HFFc6 (cell line): ENCODE measurements at places on chromosomes 4 and X. TPM values are rescaled to one million over a fixed set of nuclear protein-coding genes. Genes with fewer than 3 reads are reported as not detected.

Gene CLDN22
- total RNA-seq, result not detected in 3 replicates

DNA sequence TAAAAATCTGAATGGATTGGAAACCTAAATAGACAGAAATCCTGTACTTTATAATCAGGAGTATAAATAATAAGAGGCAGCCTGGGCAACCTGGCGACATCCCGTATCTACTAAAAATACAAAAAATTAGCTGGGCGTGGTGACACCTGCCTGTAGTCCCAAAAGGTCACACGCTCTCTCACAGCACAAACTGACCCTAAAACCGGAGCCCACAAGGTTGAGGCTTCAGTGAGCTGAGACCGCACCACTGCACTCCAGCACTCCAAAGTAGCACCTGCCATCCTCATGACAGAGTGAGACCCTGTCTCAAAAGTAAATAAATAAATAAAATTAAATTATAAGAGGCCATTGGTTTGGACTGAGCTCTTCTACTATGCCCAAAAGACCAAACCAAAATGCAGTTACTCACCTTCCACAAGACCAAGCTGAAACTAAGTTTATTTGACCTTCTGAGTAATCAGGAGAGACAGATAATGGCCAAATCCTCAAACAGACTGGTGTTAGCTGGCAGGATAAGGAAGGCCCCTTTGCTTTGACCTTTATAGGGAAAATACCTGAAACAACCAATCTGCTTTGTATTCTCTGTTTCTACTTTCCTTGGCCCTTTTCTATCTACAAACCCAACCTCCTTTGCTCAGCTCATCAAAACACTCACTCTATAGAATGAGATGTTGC, 3.2 kb upstream of the GRSF1 start:
- no peaks in the 10 kb centered on the region for H3K4me1 ChIP-seq
- H3K4me3 ChIP-seq, result no peak overlapping the region
- H3K36me3 ChIP-seq, result peaks cover 10% of the 10 kb centered on the region

GRCh38 chrX:22314692-22315091, 42.0 kb downstream of the CBLL2 start:
- H3K27ac ChIP-seq, result peak overlapping the region; percentile 18; the same call in 1 of the 2 replicates
- H3K4me3 ChIP-seq, result no peak overlapping the region; the same call in 1 of the 2 replicates
- H3K4me1 ChIP-seq, result peaks cover 17% of the 10 kb centered on the region
- no peak for DNase-seq

- no peak overlapping the region for H3K27ac ChIP-seq
- DNase-seq, result no peak
- no peaks in the 10 kb centered on the region for H3K36me3 ChIP-seq
- no peak overlapping the region for H3K4me3 ChIP-seq
- H3K27me3 ChIP-seq, result no peaks in the 10 kb centered on the region; the same call in 1 of the 2 replicates
- H3K4me1 ChIP-seq, result peaks cover 20% of the 10 kb centered on the region
These were observed 52.2 kb downstream of the HTRA3 start for GRCh38 chr4:8321771-8322170.

GRCh38 chrX:135688137-135688536, 25.3 kb upstream of the CT45A1 start:
- no peaks in the 10 kb centered on the region for H3K36me3 ChIP-seq
- DNase-seq, result no peak
- H3K4me3 ChIP-seq, result no peak overlapping the region
- H3K27ac ChIP-seq, result no peak overlapping the region
- H3K27me3 ChIP-seq, result no peaks in the 10 kb centered on the region

Gene ALAS2
- not detected in 2 replicates for total RNA-seq

Gene KANTR
- 2.8 and 4.0 TPM in 2 replicates for total RNA-seq

- no peak overlapping the region for H3K4me3 ChIP-seq
- no peak for DNase-seq
- H3K27me3 ChIP-seq, result peaks cover 3% of the 10 kb centered on the region; the same call in 1 of the 2 replicates
- peaks cover 30% of the 10 kb centered on the region for H3K4me1 ChIP-seq
- H3K27ac ChIP-seq, result no peak overlapping the region
- peaks cover 16% of the 10 kb centered on the region for H3K36me3 ChIP-seq
These were observed 61.1 kb downstream of the FAM13A start for GRCh38 chr4:88995874-88996273.

Gene NXF2
- not detected in 3 replicates for total RNA-seq

DNA sequence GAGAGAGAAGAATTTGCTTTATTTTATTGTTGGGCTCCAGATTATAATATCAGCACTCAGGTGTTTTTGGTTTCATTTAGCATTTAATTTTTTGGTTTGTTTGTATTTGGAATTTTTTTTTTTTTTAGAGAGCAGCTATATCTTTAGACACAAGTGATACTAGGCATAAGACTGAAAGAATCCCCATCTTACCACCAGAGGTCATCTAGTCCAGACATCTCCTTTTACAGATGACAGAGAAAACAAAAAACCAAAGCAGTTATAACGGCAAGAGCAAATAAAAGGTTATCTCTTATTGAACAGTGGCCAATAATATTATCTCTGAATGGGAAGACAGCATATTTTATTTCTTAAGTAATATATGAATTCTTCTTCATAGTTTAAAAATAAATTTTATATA, 22.8 kb downstream of the USP38 start:
- H3K4me1 ChIP-seq, result no peaks in the 10 kb centered on the region
- H3K36me3 ChIP-seq, result peaks cover 21% of the 10 kb centered on the region
- peak; percentile 31 for DNase-seq
- no peak overlapping the region for H3K4me3 ChIP-seq

DNA sequence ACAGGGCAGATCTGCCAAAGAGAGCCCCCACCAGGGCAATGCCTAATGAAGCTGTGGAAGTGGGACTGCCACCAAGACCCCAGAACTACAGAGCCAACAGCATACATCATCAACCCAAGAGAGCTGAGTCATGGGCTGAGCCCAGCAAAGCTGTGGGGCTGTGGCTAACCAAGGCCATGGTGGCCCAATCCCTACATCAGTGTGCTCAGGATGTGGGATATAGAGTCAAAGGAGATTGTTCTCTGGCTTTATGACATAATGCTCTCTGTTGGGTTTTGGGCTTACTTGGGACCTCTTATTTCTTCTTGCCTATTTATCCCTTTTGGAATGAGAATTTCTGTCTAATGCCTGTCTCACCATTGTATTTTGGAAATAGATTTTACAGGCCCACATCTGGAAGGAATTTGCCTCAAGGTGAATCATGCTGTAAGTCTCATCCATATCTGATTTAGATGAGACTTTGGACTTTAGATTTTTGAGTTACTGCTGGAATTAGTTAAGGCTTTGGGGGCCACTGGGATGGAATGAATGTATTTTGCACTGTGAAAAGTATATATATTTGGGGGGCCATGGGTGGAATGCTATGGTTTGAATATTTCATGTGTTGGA, 5.4 kb upstream of the PRDM5 start:
- H3K36me3 ChIP-seq, result no peaks in the 10 kb centered on the region
- peaks cover 4% of the 10 kb centered on the region for H3K27me3 ChIP-seq
- no peak overlapping the region for H3K4me3 ChIP-seq
- peaks cover 36% of the 10 kb centered on the region for H3K4me1 ChIP-seq

- no peak overlapping the region for H3K4me3 ChIP-seq
- no peak overlapping the region for H3K27ac ChIP-seq
- no peak for DNase-seq
These were observed 102.1 kb downstream of the ANOS1 start for GRCh38 chrX:8629871-8630270.

Gene TLL1
- total RNA-seq, result 0.15 to 0.84 TPM (median 0.47 TPM) in 3 replicates

GRCh38 chrX:6029014-6029413, 199.7 kb downstream of the NLGN4X start:
- H3K4me1 ChIP-seq, result no peaks in the 10 kb centered on the region
- H3K36me3 ChIP-seq, result no peaks in the 10 kb centered on the region
- DNase-seq, result no peak
- no peak overlapping the region for H3K4me3 ChIP-seq
- no peaks in the 10 kb centered on the region for H3K27me3 ChIP-seq

GRCh38 chrX:151743651-151744470, 9.3 kb downstream of the CNGA2 start:
- no peaks in the 10 kb centered on the region for H3K36me3 ChIP-seq
- H3K27me3 ChIP-seq, result no peaks in the 10 kb centered on the region; the same call in 1 of the 2 replicates
- no peak overlapping the region for H3K27ac ChIP-seq
- DNase-seq, result no peak

- no peaks in the 10 kb centered on the region for H3K36me3 ChIP-seq
- H3K4me3 ChIP-seq, result no peak overlapping the region
- no peak for DNase-seq
- H3K27me3 ChIP-seq, result no peaks in the 10 kb centered on the region
- H3K27ac ChIP-seq, result no peak overlapping the region
These were observed 755.6 kb downstream of the DMD start for GRCh38 chrX:32455704-32456103.

- no peak overlapping the region for H3K27ac ChIP-seq
- no peak for DNase-seq
- H3K4me3 ChIP-seq, result no peak overlapping the region
- no peaks in the 10 kb centered on the region for H3K36me3 ChIP-seq
- peaks cover 11% of the 10 kb centered on the region; the same call in 1 of the 2 replicates for H3K27me3 ChIP-seq
These were observed 6.9 kb upstream of the AFP start for GRCh38 chr4:73429118-73429517.

DNA sequence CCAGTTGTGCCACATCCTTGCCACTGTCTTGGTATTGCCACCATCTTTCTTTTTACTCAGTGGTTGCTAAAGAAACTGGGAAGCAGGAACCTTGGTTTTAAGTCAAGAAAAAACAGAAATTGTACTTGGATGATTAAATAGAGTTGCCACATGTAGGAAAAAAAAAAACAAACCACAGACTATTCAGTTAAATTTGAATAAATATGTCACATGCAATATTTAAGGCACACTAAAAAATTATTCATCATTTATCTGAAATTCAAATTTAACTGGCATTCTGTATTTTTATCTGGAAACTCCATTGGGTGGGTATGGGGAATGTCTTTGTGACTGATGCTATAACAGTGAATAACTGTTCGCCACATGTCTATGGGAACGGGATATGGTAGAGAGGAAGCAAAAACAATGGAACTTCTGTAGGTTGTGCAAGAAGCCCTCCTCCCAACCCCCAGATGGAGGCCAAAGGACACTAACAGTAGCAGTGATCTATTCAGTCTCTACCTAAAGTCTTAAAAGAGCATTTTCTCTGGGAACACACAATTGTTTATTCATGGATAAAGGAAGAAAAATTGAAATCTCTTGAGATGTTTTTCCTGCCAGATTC, 57.0 kb upstream of the PLAC8 start:
- DNase-seq, result no peak
- peaks cover 10% of the 10 kb centered on the region for H3K4me1 ChIP-seq
- H3K27me3 ChIP-seq, result peaks cover 7% of the 10 kb centered on the region; the same call in 1 of the 2 replicates

GRCh38 chr4:77821775-77822174, 2.6 kb upstream of the CNOT6L start:
- H3K4me1 ChIP-seq, result peaks cover 27% of the 10 kb centered on the region
- peaks cover 6% of the 10 kb centered on the region for H3K27me3 ChIP-seq
- H3K36me3 ChIP-seq, result 0 out of 2 replicates have a peak, but pooled peaks cover 4% of the 10 kb centered on the region
- DNase-seq, result no peak
- no peak overlapping the region for H3K4me3 ChIP-seq

DNA sequence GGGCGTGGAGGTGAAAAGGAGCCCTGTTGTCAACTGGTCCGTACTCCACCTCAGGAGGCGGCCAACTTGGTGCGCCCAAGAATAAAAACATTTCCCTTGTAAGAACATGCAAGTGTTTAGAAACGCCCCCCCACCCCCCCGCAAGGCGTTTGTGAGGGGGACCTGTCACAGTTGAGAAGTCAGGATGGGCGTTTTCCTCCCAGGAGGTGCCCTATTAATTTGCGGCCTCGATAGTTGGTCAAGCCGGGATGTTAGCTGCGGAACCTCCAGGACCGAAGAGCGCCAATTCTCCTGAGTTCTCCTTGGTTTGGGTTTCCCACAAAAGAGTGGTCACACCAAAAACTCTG, 651 bp upstream of the SAP30 start:
- H3K4me3 ChIP-seq, result peak overlapping the region; percentile 99
- peak overlapping the region; percentile 97 for H3K27ac ChIP-seq
- peaks cover 1% of the 10 kb centered on the region for H3K27me3 ChIP-seq
- DNase-seq, result no peak

Gene IL15
- total RNA-seq, result 1.6 to 3.6 TPM (median 1.9 TPM) in 3 replicates

Gene CNGA1
- total RNA-seq, result not detected in 3 replicates

- H3K4me1 ChIP-seq, result no peaks in the 10 kb centered on the region; the same call in 1 of the 2 replicates
- H3K4me3 ChIP-seq, result no peak overlapping the region; the same call in 1 of the 2 replicates
- DNase-seq, result no peak
- H3K27ac ChIP-seq, result no peak overlapping the region
These were observed 699.3 kb upstream of the ADGRL3 start for GRCh38 chr4:60500810-60501209.

- no peak overlapping the region for H3K27ac ChIP-seq
- DNase-seq, result no peak
- H3K4me1 ChIP-seq, result peaks cover 41% of the 10 kb centered on the region
- H3K36me3 ChIP-seq, result no peaks in the 10 kb centered on the region
- no peaks in the 10 kb centered on the region; the same call in 1 of the 2 replicates for H3K27me3 ChIP-seq
These were observed 21.1 kb upstream of the CXCL2 start for GRCh38 chr4:74120086-74120485.

Gene DUSP9
- not detected in 3 replicates for total RNA-seq

DNA sequence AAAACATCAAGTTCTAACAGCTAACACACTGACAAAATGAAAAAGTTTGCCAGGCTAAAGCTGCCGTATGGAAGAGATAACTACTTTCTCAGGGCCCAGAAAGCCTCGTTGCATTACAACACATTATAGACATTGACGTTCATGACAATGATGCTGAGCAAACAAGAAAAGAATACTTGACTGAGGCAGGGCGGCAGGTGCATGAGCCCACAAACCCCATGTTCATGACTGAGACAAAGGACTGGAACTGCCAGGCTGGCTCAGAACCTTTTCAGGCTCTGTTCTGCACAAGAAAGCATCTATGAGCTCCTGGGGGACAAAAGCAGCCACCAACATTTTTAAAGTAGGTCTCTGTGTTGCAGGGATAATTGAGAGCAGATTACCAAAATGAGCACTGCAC, 13.6 kb downstream of the TLR6 start:
- peaks cover 16% of the 10 kb centered on the region for H3K27me3 ChIP-seq
- H3K4me1 ChIP-seq, result peaks cover 6% of the 10 kb centered on the region
- H3K27ac ChIP-seq, result no peak overlapping the region
- no peak overlapping the region for H3K4me3 ChIP-seq

DNA sequence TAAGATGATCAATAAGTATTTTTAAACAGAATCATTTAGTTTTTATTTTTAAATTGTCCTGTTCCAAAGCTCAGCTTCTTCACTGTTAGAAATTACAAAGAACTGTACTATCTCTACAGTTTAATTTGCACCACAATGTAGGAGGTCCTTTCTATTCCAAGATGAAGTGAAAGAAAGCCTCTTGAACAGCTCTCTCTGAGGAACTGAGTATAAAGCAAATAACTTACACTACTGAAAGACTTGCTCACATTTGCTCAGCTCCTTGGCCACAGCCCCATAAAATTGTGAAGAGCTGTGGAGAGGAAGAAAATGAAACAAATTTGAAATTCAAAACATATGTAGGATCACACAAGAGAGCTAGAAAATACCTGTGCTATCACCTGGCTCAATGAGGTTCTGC, 68.6 kb downstream of the ENPEP start:
- H3K27ac ChIP-seq, result no peak overlapping the region
- H3K4me1 ChIP-seq, result peaks cover 21% of the 10 kb centered on the region
- H3K27me3 ChIP-seq, result no peaks in the 10 kb centered on the region; the same call in 1 of the 2 replicates
- no peak for DNase-seq
- no peak overlapping the region for H3K4me3 ChIP-seq

GRCh38 chr4:126710935-126711334, 921.8 kb upstream of the INTU start:
- no peak overlapping the region for H3K27ac ChIP-seq
- no peak for DNase-seq
- peaks cover 16% of the 10 kb centered on the region for H3K4me1 ChIP-seq
- no peaks in the 10 kb centered on the region for H3K27me3 ChIP-seq
- H3K36me3 ChIP-seq, result no peaks in the 10 kb centered on the region; the same call in 1 of the 2 replicates
